Sigmoid colon (tissue), 7 donors: ENCODE measurements at places on chromosomes 1 and 21. TPM values are rescaled to one million over a fixed set of nuclear protein-coding genes. Genes with fewer than 3 reads are reported as not detected.

GRCh38 chr21:42716074-42716473 is 62.7 kb downstream of the PDE9A start:
- DNase-seq = no peak

The PKLR gene
- total RNA-seq = not detected

DNA sequence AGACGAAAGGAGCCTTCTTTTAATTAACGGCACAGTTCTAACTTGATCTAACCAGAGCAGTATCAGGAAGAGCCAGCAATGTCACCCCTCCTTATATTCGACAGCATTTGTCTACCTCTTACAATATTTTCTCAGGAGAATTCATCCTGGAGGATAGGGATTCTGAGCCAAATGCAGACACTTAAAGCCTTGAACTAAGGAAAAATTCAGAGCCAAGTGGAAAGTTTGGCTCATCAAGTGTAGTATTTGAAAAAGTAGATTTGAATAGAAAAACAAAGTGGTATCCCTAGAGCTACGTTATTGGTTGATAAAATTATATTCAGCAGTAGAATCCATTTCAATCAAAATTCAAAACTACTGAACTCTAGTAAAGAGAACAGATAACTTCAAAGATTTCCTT is 732.0 kb upstream of the ADGRL2 start:
- DNase-seq = no peak

DNA sequence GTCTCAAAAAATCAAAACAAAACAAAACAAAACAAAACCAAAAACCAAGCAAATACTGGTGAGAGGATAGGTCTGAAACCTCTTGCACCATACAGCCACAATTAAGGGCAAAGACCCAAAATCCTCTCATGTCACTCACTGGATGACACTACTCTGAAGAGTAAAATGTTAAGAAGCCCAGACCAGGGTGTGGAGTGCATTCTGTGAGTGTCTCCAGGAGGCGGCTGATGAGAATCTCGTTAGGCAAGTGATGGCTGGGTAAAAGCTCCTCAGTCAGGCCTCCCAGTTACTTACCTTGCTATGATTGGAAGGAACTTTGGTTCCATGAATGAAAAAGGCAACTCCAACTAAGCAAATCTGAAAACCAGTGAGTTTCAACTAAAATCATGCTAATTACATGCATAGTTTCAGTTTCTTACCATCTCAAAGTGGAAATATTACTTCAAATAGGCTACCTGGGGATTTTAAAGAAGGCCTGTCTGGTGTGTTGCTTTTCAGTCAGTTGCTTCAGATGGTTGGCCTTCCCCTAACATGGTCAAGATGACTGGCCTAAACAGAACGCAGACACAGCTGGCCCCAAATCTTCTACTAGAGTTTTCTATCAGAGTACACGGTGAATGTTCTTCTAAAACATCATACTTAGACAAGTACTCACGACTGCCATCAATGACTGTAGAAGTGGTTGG is 95.1 kb downstream of the KIAA0319L start:
- no peak for DNase-seq

- no peak for DNase-seq
These were observed 35.8 kb upstream of the IFNGR2 start for GRCh38 chr21:33367309-33367973.

DNA sequence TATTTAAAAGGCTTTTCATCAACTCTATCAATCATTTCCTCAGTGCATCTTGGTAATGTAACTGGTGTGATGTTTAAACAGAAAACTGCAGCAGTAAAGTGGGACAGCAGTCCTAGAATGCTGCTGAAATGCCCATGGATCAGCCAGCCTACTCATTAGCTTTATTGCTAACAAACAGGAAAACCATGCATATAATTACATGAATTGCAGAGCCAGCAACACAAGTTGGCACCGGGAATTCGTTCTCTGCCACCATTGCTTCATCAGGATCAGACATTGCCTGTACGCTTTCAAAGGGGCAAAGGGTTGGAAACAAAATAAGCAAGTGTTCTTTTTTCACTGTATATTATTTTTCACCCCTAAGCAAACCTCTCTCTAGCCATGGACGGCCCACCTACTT is 276.2 kb upstream of the LRRC7 start:
- no peak for DNase-seq

DNA sequence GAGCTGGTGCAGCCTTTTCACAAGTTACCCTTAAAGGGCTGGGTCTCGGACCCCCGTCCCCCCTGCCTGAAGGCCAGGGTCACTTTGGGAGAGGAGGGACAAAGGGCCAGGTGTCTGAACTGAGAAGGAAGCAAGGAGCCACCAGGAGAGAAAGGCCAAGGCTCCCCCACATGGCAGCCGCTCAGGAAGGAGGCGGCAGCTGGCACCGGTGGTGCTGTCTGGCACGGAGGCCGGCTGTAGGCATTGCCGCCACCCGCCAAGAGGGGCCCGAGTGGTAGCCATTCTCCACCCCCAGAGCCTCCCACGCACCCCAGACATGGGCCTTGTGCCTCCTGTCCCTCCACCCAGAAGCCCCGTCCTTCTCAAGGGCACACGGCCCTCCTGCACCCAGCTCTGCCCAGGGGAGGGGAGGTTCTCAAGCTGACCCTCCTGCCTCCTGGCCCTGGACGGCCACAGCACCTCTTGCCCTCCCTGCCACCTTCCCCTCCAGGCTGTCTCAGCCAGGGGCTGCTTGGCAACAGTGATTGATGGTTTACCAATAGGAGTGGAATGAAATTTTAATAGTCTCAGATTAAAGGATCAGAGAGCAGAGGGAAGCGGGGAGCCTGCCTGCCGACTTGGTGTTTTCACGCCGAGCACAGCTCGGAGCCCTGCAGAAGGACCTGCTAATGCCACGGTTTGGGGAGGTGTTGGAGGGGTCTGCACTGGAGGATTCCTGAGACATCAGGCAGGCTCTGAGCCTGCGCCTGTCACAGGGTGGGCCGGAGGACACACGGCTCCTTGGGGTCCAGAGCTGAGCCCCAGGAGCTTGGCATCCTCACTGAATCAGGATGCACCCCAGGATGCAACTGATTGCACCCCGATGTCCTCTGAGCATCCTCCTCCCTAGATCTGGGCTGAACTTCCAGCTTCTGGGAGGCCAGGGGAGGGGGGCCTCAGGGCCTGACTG is 211.9 kb upstream of the VAMP3 start:
- no peak for DNase-seq
